ENCODE measurements at places on chromosomes 1 and 21.

GRCh38 chr1:78284354-78284753 lies 206.4 kb upstream of the PTGFR start:
- DNase-seq = no peak

DNA sequence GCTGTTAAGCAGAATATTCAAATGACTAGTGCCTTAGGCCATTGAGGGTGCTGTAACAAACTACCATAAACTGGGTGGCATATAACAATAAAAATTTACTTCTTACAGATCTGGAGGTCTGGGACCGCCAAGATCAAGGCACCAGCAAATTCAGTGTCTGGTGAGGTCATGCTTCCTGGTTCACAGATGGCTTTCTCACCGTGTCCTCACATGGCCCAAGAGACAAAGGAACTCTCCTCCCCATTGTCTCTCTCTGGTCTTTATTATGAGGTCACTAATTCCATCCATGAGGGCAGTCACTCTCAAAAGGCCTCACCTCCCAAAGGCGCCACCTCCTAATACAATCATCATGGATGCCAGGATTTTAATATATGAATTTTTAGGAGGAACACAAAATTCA lies 127.3 kb downstream of the GABPA start:
- DNase-seq = no peak

DNA sequence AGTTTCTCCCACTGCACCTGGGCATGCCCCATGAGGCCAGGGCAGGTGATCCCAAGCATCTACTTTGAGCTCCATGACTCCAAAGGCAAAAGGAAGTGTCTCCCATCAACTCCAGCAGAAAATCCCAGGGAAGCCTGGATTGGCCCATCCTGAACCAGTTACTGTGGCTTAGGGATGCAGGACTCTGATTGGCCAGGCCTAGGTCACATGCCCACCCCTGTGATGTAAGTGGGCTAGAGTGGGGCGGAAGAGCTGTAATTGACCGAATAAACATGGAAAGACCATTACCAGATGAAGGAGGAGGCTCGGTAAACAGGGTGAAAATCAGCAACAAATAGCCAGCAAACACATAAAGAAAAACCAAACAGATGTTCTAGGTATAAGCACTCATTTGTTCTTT lies 45.2 kb downstream of the MATN1 start:
- DNase-seq = no peak

- DNase-seq = no peak
These were observed 135.7 kb upstream of the ZNF648 start for GRCh38 chr1:182196897-182197870.

- no peak for DNase-seq
These were observed 13.5 kb downstream of the PDPN start for GRCh38 chr1:13597166-13597565.

- DNase-seq = peak; percentile 94
These were observed 38.6 kb downstream of the BRINP2 start for GRCh38 chr1:177209357-177209756.

- no peak for DNase-seq
These were observed 175.4 kb downstream of the HS2ST1 start for GRCh38 chr1:87089823-87090222.

GRCh38 chr1:162171111-162171510 lies 101.6 kb downstream of the NOS1AP start:
- no peak for DNase-seq

GRCh38 chr1:156608981-156609380 lies 7.7 kb upstream of the GPATCH4 start:
- peak; percentile 68 for DNase-seq

GRCh38 chr1:57422271-57423134 lies 1.4 kb downstream of the DAB1 start:
- no peak for DNase-seq

DNA sequence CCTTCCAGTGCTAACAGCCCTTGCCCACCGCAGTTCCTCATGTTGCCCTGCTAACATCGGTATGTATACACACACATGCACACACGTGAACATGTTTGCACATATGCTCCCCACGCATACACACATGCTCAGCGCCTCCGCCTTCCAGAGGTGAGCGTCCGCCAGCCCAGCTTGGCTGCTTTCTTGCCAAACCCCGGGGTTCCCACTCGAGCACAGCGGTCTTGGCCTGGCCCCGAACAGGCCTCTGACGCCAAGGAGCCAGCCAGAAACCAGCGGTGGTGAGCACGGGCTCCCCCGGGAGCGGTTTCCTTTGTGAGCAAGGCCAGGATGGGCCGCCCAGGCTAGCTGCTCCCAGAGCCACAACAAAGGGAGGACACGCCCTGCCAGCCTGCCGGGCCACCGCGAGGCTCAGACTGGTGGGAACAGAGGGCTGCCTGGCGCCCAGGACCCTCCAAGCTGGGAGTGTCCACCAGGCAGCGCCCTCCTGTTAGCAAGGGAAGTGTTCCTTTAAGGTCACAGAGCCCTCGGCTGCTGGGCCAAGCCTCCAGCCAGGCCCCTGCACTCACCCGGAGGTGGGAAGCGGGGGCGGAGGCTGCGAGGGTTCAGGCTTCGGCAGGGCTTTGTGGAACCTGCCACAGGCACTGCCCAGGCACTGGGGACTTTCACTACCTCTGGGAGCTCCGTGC lies 65.4 kb downstream of the ALPL start:
- DNase-seq = no peak

DNA sequence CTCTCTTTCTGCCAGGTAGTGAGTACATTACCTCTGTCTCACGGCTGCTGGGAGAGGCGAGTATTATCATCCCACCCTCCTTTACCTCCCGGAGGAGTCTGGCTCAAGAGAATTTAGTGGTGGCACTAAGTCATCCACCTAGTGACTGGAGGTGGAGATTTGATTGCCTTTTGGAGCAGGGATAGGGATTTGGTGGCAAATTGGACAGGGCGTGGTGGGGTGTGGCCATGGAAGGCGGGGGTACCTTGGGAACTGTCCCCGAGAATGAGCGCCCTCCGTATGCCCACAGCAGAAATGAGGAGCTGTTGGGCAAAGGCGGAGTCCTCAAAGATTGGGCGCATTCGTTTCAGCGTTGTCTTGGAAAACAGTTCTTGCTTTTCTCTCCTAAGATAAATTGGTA lies 32.1 kb upstream of the HMGN1 start:
- no peak for DNase-seq

- DNase-seq = no peak
These were observed 5.8 kb downstream of the AVPR1B start for GRCh38 chr1:206111271-206111927.

DNA sequence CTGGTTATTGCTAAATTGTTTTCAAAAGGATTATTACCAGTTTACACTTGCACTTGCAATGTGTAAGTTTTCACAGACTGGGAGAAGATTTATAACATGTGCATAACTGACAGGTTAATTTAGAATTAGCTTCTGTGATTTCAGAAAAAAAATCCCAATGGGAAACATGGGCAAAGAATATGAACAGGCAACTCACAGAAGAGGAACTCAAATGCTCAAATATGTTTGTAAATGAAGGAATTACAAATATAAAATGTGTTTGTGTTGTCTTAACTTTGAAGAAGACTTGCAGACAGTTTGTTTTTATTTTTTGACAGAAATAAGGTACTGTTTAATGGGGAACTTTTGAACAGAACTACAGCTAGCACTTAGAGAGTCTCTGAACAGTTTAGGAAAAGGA lies 8.4 kb downstream of the TSEN15 start:
- no peak for DNase-seq

GRCh38 chr1:170273291-170274130 lies 127.8 kb downstream of the NTMT2 start:
- no peak for DNase-seq

DNA sequence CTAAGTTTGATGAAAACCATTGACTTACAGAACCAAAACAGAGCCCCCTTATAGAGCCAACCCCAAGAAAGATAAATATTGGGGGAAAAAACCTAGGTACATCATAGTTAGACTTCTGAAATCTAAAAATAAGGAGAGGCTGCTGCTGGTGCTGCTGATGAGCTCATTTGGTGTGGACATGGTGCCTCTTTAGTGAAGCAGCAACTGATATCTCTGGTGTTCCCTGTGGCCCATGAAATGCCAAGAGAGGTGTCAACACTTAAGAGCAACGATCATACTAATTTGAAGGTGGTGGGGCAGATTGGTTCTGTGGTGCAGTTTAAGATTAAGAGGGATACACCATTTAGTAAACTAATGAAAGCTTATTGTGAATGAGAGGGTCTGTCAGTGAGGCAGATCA lies 35.9 kb downstream of the ST3GAL3 start:
- no peak for DNase-seq
